ENCODE measurements at places on chromosomes 2 and 18.

DNA sequence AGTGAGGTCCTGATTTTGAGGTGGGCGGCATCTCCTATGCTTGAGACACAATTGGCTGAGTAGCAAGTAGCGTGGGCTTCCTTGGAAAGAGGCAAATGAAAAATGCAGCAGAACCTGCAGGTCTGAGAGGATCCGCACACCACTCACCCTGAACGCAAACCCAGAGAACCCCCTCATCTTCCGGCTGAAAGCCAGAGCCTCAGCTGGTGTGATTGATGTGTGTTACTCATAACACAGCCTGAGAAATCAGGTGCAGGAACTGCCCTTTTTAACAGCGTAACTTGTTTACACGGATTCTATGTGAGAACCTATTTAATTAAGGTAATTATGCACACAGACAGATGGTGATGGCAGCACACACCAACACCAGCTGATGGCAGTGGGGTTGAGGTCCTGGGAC lies 123.4 kb downstream of the MRO start:
- no peaks in the 10 kb centered on the region for H3K4me1 ChIP-seq
- no peaks in the 10 kb centered on the region for H3K36me3 ChIP-seq
- no peak overlapping the region for H3K27ac ChIP-seq
- DNase-seq: no peak
- no peak overlapping the region for H3K4me3 ChIP-seq

- H3K4me1 ChIP-seq: no peaks in the 10 kb centered on the region
- no peak overlapping the region for H3K4me3 ChIP-seq
- no peak for DNase-seq
- H3K27ac ChIP-seq: no peak overlapping the region
Observed at GRCh38 chr2:148545390-148546256, 98.9 kb upstream of the EPC2 start.

DNA sequence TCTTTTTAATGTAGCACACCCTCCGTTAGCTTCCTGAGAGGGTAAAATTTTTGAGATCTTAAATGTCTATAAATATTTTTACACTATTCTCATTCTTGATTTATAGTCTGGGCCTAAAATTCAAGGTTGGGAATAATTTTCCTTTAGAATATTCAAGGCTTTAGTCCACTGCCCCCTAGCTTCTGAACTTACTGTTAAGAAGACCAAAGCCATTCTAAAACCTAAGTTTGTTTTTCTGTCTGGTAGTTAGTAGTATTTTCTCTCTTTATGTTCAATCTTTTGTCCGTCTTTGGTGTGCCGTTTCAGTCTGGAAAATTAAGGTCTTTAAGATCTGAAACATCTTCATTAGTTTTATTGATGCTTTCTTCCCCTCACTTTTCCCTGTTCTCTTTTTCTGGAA lies 14.5 kb downstream of the OSBPL6 start:
- no peak for DNase-seq
- H3K27ac ChIP-seq: no peak overlapping the region
- peaks cover 54% of the 10 kb centered on the region for H3K4me1 ChIP-seq
- no peaks in the 10 kb centered on the region for H3K27me3 ChIP-seq
- H3K36me3 ChIP-seq: no peaks in the 10 kb centered on the region

DNA sequence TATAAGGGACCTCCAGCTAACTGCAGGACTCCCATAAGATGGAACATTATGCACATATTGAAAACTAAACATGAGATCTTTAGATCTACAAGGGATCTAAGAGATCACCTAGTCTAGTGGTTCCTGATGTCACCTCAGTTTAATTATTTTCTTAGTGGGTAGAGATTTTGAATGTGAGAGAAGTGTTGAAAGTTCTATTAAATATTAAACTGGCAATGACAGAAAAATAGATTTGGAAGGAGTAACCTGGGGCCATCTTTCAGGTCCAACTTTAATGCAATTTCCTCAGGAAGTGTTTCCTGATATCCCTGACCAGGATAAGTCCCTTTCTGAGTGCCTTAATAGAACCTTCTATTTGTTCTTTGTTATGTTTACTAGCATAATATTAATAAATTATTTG lies 29.1 kb upstream of the CPS1 start:
- H3K36me3 ChIP-seq: no peaks in the 10 kb centered on the region
- H3K27me3 ChIP-seq: no peaks in the 10 kb centered on the region
- H3K4me3 ChIP-seq: no peak overlapping the region

DNA sequence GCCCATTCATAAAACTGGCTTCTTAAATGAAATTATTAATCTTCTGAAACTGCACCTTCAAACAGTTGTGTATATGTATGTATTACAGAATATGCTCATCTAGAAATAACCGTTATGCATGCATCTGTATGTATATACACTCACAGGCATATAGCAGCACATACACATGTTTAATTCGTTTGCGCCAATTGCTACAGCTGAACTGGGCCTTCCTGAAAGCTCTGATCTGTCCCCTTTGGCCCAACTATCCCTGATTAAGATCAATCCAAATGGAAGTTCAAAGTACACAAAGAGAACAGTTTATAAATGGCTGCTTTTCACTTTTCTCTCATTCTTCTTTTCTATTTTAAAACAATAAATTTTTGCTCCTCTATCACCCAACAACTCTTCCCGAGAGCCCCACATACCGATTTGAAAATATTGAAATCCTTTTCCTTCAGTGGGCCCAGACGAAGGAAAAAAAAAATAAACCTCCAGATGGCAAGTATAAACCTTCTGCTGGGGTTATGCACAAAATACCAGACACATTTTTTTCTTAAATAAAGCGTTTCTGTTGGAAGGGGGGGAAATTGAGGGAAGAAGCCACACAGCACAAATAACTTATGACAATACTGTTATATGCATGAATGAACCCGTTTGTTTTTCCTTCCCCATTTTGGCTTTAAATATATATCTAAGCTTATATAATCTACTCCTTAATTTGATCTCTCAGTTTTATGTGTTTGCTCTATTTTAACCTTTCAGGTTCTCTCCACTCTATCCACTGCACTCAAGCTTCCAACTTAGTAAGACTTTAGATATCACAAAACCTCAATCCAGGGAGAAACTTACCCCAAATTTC lies 267.3 kb downstream of the TCF4 start:
- H3K27ac ChIP-seq: peak overlapping the region; percentile 95
- H3K4me3 ChIP-seq: peak overlapping the region; percentile 57
- no peaks in the 10 kb centered on the region for H3K36me3 ChIP-seq

DNA sequence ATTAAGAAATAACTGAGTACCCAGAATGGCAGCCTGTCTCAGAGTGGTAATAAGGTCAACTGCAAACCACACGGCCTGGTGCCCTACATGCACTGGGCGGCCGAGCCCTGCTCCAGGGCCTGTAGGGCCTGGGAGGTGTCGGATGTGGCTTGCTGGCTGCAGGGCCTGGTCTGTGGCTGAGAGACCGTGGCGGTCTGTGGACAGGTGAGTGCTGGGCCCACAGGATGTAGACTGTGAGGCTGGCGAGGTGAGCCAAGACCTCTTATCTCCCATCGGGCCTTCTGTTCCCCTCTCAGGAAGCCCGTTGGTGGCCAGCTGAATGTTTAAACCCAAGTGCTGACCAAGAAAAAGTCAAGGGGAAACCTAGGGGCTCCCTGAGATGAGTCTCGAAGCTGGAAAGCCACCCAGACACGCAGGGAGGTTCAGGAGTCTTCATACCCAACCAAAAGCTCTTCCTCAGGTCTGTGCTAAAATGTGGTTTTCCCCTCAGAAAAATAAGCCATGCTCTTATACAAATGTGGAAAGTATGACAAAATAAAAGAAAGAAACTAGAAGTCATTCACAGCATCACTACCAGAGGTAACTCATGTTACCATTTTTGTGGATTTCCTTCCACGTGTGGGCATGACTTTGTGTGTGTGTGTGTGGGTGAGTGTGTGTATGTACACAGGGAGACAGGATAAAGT lies 47.7 kb upstream of the CTDP1 start:
- no peak overlapping the region for H3K4me3 ChIP-seq
- H3K27ac ChIP-seq: no peak overlapping the region
- no peaks in the 10 kb centered on the region for H3K4me1 ChIP-seq

GRCh38 chr18:57544936-57545660 lies 41.4 kb downstream of the FECH start:
- no peak overlapping the region for H3K4me3 ChIP-seq
- peaks cover 4% of the 10 kb centered on the region for H3K36me3 ChIP-seq
- peaks cover 6% of the 10 kb centered on the region for H3K4me1 ChIP-seq
- no peak overlapping the region for H3K27ac ChIP-seq

- H3K36me3 ChIP-seq: peaks cover 19% of the 10 kb centered on the region
- DNase-seq: peak; percentile 17
- H3K4me1 ChIP-seq: peaks cover 7% of the 10 kb centered on the region
- H3K27me3 ChIP-seq: no peaks in the 10 kb centered on the region
- no peak overlapping the region for H3K27ac ChIP-seq
- H3K4me3 ChIP-seq: peak overlapping the region; percentile 7
Observed at GRCh38 chr2:191691016-191691735, 13.2 kb downstream of the NABP1 start.

DNA sequence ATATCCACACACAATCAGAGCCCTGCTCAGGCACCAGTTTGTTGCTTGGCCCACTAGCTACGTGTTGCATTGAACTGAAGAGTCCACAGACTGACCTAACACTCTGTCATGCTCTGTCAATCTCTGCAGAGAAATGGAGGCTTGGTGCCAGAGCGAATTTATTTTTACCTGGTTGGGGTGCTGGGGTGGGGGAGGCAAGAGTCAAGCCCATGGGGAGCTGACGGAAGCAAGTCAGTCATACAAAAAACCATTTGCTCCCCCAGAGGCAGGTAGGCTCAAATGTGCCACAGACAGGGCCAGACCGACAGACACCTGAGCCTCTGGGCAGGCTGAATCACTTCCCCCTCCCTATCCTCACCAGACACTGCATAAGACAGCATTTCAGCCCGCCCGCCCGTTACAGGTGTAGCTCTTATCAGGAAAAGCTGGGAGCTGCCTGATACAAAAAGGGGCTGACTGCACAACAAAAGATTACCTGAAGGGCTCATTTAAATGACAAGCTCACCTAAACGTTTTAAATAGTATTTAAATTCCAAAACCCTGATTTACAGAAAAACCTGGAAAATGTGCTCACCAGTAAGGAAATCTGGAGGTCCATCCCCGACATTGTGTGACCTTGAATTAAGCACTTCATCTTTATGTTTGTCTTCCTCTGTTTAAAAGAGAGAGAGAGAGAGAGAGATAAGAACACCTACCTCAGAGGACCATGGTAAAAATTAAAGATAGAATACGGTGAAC lies 2.1 kb upstream of the PCBP1 start:
- peak overlapping the region; percentile 98 for H3K27ac ChIP-seq
- H3K4me1 ChIP-seq: peaks cover 29% of the 10 kb centered on the region
- no peaks in the 10 kb centered on the region for H3K27me3 ChIP-seq
- peak overlapping the region; percentile 94 for H3K4me3 ChIP-seq

GRCh38 chr2:119066272-119066804 lies 92.2 kb downstream of the C1QL2 start:
- no peak overlapping the region for H3K4me3 ChIP-seq
- DNase-seq: no peak
- H3K27ac ChIP-seq: no peak overlapping the region
- no peaks in the 10 kb centered on the region for H3K36me3 ChIP-seq
